Psoas muscle (tissue), 8 donors: ENCODE measurements at places on chromosomes 6 and 20. TPM values are rescaled to one million over a fixed set of nuclear protein-coding genes. Genes with fewer than 3 reads are reported as not detected.

TGM3 gene
- not detected for total RNA-seq

SLC52A3 gene
- 0.86 TPM for total RNA-seq

DDAH2 gene
- total RNA-seq, result 9.4 TPM

NECAB3 gene
- total RNA-seq, result 57.9 TPM

MLN gene
- not detected for total RNA-seq

MEI4 gene
- not detected for total RNA-seq

PARD6B gene
- total RNA-seq, result 5.0 TPM

LTA gene
- not detected for total RNA-seq

TRAPPC3L gene
- not detected for total RNA-seq

TLDC2 gene
- total RNA-seq, result not detected

RUNX2 gene
- 0.47 TPM for total RNA-seq

BTN1A1 gene
- total RNA-seq, result not detected

SPDEF gene
- total RNA-seq, result not detected

ARMC12 gene
- total RNA-seq, result 0.58 TPM

EMILIN3 gene
- 0.23 TPM for total RNA-seq

DEFB124 gene
- not detected for total RNA-seq

AGER gene
- total RNA-seq, result 2.0 TPM

COX4I2 gene
- 5.3 TPM for total RNA-seq

MPIG6B gene
- total RNA-seq, result 0.30 TPM
